ENCODE measurements at places on chromosomes 13 and 19.

GRCh38 chr19:42487032-42487797, 41.1 kb downstream of the CEACAM1 start:
- DNase-seq: no peak

DNA sequence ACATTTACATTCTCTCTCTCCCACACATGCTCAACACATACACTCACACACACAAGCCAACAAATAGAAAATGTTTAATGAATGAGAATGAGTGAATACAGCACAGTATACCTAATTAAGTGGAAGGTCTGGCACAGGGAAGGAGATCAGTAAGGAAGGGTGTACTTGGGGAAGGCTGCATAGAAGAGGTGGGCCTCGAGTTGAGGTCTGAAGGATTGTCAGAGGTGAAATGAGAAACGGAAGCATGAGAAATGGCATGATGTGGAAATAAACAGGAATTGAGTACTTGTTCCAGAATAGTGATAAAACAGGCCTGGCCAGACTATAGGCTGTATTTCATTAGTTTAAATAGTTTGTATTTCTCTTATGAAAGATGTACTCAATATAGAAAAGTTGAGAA, 136.2 kb downstream of the FLT1 start:
- no peak for DNase-seq

GRCh38 chr13:105213512-105213911, 1322.0 kb downstream of the EFNB2 start:
- no peak for DNase-seq

GRCh38 chr13:43030548-43030947, 7.2 kb downstream of the DNAJC15 start:
- DNase-seq: no peak

DNA sequence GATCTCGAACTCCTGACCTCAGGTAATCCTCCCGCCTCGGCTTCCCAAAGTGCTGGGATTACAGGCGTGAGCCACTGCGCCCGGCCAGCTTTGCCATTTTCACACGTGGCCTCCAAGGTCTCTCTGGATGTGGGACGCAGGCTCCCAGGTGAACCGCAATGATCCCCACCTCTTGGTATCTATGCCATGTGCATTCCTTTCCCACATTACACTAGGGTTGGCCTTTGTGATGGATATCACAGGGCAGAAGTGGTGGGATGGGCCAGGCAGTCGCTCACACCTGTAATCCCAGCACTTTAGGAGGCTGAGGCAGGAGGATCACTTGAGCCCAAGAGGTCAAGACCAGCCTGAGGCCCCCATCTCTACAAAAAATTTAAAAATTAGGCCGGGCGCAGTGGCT, 22.4 kb downstream of the FGF21 start:
- DNase-seq: no peak

- no peak for DNase-seq
These were observed 337.7 kb downstream of the DNAJC15 start for GRCh38 chr13:43360892-43361610.

DNA sequence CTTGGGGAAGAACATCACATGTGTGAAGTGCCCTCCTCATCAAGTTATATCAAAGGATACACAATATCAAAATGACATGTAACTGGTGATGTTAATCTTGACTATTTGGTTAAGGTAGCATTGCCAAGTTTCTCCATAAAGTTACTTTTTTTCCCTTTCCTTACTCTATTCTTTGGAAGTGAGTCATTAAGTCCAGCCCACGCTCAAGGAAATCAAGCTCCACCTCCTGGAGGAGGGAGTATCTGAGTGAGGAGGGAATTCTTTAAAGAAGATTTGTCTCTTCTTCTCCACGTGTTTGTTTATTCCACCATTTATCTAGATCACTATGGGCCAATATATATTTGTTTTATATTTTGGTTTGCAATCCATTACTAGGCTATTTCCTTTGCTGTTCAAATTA, 33.6 kb upstream of the FNDC3A start:
- DNase-seq: no peak

DNA sequence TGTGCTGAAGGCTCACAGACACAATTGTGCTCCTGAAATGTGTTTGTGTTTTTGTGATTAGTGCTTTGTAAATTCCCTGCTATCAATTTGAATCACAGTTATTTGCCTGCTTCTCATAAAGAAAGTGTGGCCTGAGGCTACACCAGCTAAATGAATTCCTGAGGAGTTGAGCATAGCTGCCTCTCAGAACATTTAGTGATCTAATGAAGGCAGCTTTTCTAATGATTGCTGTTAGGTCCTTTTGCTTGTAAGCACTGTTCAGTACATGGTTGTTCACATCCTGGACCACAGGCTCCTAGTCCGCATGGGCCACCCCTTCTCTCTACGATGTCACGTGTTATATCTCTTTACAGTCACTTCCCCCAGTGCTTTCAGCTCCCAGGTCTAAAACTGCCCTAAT, 238.2 kb downstream of the B3GLCT start:
- DNase-seq: no peak
